Cortex of kidney (tissue), 1 donor: ENCODE measurements at places on chromosomes 11 and 22.

- no peak for DNase-seq
Observed at GRCh38 chr11:116742104-116742503, 30.7 kb downstream of the BUD13 start.

DNA sequence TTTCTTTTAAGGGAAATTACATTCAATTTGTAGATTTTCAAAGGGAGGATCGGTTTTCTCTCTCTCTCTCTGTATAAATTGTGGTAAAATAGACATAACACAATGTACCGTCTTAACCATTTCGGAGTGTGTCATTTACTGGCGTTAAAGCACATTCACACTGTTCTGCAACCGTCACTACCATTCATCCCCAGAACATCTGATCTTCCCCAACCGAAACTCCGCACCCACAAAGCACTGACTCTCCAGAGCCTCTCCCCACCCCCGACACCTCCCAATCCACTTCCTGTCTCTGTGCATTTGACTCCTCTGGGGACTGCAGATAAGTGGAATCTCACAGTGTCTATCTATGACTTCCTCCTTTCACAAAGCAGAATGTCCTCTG, 15.9 kb upstream of the GRAMD4 start:
- no peak for DNase-seq

DNA sequence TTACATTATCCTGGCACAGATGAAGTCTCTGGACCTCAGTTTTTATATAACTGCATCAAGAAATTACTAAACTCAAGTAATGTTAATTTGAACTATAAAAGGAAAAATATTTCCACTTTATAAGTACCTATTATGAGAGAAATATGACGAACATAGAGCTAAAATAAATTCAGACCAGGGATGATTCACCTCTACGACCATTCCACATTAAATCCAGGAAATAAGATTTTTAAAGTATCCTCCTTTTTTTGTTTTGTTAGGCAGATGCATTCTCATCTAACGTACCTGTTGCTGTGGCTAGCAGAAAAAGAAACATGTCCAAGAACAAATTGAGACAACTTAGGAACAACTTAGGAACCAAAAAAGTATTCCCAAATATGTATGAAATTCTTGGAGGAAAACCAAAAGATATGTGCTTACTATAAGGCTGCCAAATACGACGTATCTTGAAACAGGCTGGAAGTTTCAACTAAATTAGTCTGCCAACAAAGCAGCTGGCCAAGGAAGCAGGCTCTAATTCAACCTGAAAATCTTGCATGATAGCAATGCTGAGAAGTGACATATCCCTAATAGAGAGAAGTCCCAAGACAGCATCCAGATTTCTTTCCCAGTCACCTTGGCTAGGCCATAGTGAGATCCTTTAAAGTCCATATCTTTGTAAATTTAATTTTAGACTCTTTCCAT, 15.7 kb downstream of the SPTY2D1 start:
- no peak for DNase-seq

DNA sequence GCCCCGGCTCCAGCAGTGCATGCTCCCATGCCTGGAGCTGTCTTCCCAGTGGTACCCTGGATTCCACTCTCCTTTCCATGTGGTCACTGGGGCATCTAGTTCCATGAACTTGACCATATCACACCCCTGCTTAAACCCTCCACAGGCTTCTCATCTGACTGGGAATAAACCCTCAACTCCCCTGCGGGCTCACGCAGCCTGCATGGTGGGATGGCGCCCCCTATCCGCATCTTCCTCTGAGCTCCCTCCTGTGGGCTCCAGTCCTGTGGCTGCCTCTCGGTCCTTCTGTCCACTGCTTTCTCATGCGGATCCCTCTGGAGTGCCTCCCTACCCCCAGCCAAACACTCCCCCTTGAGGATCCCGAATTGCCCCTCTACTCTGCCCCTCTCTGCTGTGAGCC, 41.4 kb upstream of the TTLL12 start:
- DNase-seq: no peak

DNA sequence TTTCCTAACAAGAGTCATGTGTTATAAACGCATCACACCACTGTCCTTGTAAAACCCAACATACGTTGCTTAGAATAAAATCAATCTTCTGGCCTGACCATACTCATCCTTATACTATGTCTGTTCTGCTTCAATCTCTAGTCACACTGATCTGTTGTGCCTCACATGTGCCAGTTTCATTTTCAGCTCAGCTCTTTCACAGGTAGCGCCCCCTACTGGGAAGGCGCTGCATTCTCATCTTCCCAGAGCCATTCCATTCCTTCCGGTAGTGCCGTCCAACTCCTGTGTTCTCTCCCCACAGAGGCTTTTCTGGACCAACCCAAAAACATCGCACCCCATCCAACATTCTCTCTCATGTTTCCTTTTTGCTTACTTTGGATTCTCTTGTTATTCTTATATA, 22.2 kb downstream of the CASP5 start:
- DNase-seq: no peak

GRCh38 chr11:111399187-111400031, 20.3 kb upstream of the POU2AF1 start:
- no peak for DNase-seq

- no peak for DNase-seq
Observed at GRCh38 chr11:67699521-67699920, 25.1 kb upstream of the ALDH3B2 start.

DNA sequence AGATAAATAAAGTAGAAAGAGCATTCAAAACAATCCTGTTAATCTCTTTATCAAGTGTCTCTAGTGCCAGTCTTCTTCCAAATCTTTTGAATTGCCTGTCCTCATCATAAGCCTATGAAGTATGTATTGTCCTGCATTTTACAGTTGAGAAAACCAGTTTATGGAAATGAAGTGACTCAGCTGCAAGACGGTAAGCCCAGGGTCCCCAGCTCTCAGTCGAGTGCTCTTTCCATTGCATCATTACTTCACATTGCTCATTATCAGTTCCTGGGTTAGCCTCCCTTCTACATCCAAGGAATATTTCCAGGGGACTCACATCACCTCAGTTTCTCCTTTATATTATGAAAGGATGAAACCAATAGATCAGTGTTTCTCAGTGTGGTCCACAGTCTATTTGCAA, 9.1 kb upstream of the P4HA3 start:
- no peak for DNase-seq

GRCh38 chr22:21837248-21837979, 30.0 kb downstream of the MAPK1 start:
- no peak for DNase-seq

GRCh38 chr22:47727641-47728040, 965.2 kb downstream of the TBC1D22A start:
- DNase-seq: no peak

DNA sequence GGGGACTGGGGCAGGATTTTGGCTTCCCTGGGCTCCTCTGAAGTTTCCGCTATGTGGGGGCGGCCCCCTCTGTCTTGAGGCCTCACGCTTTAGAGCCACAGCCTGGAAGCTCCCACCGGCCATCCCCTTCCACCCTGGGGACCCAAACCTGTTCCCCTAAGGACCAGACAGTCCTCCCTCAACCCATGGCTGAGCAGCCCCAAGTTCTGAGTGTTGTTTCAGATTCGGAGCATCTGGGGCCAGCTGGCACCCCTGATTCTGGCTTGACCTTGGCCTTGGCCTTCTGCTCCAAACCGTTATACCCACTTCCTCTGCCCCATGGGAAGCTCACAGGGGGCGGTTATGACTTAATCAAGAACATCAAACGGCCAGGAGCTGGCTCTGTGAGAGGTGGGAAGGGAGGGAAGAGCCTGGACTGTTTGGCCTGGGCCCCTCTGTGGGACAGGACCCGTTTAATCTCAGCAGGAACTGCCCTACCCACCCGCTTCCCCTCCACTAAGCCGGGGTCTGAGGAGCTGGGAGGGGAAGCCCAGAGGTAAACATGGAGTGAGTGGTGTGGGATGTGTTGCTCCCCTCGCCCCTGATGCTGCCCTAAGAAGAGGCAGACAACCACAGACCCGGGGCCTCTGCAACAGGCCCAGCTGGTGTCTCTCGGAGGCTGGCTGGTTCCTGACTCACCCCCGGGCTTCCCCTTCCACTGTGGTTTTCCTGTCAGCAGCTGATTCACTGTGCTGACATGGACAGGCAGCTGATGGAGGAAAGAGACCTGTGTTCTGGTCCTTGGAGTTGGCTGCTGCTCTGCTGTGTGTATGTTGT, 3.4 kb downstream of the CD82 start:
- DNase-seq: no peak

DNA sequence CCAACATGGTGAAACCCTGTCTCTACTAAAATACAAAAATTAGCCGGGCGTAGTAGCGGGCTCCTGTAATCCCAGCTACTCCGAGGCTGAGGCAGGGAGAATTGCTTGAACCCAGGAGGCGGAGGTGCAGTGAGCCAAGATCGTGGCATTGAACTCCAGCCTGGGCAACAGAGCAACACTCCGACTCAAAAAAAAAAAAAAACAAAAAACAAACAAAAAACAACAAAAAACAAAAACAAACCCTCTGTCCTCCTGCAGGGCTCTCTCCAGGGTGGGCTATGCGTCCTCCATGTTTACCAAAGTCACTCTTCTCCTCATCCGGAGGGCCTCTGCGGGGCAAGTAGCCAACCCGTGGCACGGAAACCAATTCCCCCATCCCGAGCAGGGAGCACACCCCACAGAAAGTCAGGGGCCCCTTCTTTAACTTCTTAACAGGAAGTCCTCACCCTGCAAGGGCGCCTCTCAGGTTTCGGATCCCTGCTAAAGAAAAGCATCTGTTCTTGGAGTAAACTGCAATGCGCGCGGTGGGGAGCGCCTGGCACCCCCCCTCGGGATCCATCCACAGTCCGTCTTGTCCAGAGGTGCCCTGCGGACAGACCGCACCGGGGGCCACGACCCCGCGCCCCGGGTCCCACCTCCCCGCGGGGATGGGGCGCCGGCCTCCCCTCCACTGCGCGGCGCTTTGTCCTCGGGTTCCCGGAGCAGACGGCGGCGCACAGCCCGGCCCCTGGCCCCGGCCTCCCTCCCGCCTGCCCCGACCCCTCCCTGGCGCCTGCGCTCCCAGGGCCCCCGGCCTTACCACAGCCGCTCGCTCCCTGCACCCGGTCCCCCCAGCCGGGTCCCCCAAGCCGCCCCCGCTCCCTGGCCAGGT, 712 bp downstream of the CERK start:
- DNase-seq: no peak

GRCh38 chr22:20946991-20947390, 20.1 kb upstream of the AIFM3 start:
- no peak for DNase-seq

- no peak for DNase-seq
Observed at GRCh38 chr11:10866893-10867331, 9.1 kb upstream of the ZBED5 start.

GRCh38 chr11:45303316-45303715, 17.2 kb upstream of the SYT13 start:
- DNase-seq: no peak

DNA sequence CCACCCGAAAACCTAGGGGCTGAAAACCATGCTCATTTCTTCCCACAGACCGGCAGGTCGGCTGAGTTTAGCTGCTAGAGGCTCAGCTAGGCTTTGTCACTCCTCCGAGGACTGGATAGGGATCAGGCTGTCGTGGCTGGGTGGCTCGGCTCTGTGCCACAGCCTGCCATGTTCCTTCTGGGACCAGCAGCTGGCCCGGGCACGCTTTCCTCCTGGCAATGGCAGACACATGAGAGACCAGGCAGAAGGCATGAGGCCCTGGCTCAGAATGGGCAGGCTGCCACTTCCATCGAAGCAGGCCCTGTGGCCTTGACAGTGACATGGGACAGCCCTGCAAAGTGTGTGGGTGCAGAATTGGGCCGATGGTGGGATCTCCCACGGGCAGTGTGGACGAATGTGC, 20.9 kb downstream of the PARVG start:
- DNase-seq: no peak

GRCh38 chr11:73233211-73233610, 15.1 kb downstream of the P2RY2 start:
- DNase-seq: no peak

DNA sequence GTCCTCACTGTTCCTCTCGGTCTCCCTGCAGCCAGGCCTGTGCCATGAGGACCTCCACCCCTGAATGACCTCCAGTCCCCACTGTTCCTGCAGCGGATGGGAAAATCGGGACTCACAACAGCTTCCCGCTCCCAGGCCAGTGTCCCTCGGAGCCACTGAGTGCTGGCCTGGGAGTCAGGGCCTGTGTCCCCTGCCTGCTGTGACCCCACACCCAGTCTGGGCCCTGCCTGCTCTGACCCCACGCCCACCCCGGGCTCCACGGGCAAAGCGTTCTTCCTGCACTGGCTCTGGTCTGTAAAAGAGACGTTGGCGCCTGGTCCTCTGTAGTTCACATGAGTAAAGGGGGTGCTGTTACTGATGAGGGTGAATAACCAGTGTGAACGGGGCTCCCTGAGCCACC, 73.0 kb upstream of the SHISAL1 start:
- DNase-seq: no peak

DNA sequence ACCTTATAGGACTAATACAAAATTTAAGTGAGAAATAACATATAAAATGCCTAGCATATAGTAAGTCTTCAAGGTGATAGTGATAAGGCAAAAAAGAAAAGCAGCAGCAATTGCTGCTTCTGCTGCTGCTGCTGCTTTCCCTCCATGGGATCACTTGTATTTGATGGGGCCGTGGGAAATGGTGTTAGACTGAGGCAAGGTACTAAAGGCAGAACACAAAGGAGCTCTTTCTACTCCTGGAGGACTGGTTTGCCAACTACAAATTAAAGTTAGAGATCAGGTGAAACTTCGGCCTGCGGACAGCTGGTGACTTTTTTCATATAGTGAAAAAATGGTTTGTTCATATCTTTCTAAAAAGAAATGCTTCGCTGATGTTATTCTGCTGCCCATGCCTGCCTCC, 46.3 kb downstream of the SWAP70 start:
- DNase-seq: no peak

DNA sequence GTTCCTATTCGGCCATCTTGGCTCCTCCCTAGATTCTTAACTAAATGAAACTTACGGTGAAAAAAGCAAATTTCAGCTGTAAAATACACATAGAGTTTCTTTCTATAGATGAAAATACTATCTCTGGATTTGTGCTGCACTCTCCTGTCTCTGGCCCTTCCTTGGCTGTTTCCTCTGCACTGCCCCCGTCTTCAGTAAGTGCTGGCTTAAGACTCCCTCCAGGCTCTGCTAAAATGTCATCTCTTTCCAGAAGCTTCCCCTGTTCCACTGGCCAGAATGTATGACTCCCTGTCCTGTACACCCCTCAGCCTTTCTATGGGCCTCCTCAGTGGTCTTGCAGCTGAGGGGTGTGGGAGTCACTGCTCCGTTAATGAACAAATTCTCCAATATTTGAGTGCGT, 109.1 kb upstream of the NARS2 start:
- DNase-seq: no peak
